Omental fat pad (tissue), 4 donors: ENCODE measurements at places on chromosomes 2 and 18.

DNA sequence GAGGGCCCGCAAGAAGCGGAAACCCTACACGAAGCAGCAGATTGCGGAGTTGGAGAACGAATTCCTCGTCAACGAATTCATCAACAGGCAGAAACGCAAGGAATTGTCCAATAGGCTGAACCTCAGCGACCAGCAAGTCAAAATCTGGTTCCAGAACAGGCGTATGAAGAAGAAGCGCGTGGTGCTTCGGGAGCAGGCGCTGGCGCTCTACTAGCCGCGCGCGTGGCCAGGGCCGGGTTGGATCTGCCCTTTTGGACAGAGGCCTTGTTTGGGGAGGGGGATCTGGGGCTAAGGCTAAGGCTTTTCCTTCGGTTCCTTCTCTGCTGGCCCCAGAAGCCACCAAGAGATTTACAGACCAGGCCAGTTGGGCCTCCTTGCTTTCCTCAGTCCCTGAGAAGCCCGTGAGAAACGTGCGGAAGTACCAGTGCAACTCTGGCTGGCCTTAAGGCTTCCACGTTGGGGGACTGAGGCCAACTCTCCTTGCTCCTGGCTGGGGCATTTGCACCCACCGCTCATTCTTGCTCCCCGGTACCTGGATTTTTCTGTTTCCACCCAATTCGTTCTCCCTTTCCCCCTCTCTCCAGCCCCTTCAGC, 1.0 kb downstream of the HOXD12 start:
- no peak for DNase-seq

DNA sequence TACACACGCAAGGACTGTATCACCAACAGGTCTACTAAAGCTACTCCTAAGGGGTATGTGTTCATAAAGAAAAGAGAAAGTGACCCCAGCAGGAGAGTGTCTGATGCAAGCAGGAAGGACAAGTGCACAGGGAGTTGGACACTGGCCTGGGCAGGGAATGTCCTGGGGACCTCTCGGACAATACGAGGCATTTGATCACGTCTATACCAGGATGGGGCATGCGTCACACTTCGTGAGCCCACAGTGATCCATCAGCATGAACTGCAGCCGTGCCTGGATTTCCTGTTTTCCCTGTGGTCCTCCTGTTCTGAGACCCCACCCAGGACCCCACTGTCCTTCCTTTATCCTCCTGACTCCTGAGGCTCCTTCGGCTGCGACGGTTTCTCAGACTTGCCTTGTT, 113.9 kb downstream of the HDAC4 start:
- DNase-seq, result no peak

DNA sequence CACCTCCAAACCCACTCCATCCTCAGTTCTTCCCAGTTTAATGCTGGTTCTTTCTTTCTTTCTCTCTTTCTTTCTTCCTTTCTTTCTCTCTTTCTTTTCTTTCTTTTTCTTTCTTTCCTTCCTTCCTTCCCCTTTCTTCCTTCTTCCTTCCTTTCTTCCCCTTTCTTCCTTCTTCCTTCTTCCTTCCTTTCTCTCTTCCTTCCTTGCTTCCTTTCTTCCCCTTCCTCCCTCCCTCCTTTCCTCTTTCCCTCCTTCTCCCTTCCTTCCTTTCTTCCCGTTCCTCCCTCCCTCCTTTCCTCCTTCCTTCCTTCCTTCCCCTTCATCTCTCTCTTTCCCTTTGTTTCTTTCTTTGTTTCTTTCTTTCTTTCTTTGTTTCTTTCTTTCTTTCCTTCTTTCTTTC, 50.9 kb downstream of the PDCL3 start:
- DNase-seq, result no peak

- no peak for DNase-seq
Measured at GRCh38 chr18:41809652-41810051, 145.4 kb upstream of the PIK3C3 start.
